Activated T-cell treated with anti-CD3 and anti-CD28 coated beads, Interleukin-2, amount 50 U/mL, for 4 hours (primary cell): ENCODE measurements at places on chromosomes 7 and 10. TPM values are rescaled to one million over a fixed set of nuclear protein-coding genes. Genes with fewer than 3 reads are reported as not detected.

The TRDMT1 gene
- 10.9 TPM for total RNA-seq

- DNase-seq, result no peak
Observed at GRCh38 chr7:111105269-111105668, 14.3 kb downstream of the LRRN3 start.

DNA sequence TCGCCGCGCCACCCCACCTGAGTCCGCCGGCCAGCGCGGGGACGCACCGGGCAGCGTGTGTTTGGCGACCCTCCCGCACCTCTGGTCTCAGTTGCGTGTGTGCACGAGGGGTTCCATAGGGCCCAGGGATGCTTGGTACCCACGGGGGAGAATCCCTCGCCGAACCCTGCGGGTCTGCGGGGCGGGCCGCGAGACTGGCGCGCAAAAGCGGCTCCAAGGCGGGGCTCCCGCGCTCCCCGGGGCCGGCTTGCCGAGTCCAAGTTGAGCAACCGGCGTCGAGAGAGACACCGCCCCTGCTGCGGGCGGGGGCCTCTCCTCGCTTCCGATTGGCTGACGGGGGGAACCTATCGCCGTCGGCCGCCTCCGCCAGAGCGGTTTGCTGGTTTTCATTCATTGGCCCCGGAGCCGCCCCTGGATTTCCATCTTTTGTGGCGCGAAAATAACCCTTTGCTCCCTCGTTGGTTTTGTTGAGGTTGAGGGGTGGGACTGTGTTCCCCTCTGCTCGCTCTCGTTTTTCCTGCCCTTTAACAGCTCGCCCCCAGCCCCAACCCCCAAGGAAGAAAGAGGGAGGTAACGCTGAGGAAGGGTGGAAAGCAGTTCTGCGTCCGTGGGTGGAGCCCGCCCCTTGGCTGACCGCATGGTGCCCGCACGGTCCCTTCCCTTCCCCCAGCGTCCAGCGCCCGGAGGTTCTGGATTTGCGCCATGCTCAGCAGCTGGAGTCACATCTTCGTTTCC lies 4.0 kb upstream of the IGF2BP3 start:
- peak; percentile 27 for DNase-seq

The GNAI1 gene
- 3.8 TPM for total RNA-seq

The ADCY1 gene
- 0.05 TPM for total RNA-seq

The PDE1C gene
- total RNA-seq, result not detected

DNA sequence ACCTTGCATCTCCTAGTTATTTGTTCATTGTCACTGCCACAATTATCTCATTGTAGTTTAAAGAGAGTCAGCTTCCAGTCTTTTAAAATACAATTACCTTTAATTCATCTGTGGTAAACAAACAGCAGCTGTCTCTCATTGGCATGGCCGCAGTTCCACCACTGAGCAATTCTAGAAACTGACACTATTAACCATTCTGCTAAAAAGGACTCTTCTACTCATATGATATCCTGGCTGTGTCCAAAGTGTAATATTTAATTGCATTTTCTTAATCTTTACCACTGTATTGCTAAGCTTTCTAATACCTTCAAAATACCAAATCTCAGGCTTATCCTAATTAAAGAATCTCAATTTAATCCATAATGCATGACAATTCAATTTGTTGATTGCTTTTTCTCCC lies 639.0 kb downstream of the AUTS2 start:
- no peak for DNase-seq

The CLDN3 gene
- total RNA-seq, result 0.23 TPM

- no peak for DNase-seq
Observed at GRCh38 chr7:74284781-74285259, 4.4 kb upstream of the CLIP2 start.

GRCh38 chr10:131746785-131747184 lies 154.0 kb upstream of the PPP2R2D start:
- no peak for DNase-seq

The TMEM139 gene
- 0.32 TPM for total RNA-seq
